ENCODE measurements at places on chromosomes 12 and 14. TPM values are rescaled to one million over a fixed set of nuclear protein-coding genes. Genes with fewer than 3 reads are reported as not detected.
A peak's percentile ranks its signal among the peaks of the same experiment; 100 is the strongest.

DNA sequence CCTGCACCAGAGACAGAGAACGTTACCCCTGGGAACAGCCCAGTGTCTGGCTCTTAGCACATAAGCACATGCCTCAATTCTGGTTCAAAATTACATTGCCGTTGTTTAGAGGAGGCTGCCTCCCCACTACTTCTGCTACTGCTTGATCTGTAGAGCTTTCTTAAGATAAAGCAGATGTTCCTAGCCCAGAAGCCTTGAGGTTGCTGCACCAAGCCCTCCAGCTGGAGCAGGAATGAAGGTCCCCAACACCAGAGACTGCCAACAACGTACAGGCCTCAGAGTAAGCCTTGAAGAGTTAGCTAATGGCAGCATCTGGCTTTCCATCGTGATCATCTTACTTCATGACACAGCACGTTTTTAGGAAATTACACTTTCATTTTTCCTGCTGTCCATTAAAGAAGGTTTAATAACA, 34.7 kb upstream of the AMIGO2 start:
- DNase-seq, result no peak

GRCh38 chr12:3671330-3672112, 81.4 kb downstream of the CRACR2A start:
- DNase-seq, result no peak

- DNase-seq, result no peak
Observed at GRCh38 chr12:77686760-77687159, 143.9 kb upstream of the NAV3 start.

DNA sequence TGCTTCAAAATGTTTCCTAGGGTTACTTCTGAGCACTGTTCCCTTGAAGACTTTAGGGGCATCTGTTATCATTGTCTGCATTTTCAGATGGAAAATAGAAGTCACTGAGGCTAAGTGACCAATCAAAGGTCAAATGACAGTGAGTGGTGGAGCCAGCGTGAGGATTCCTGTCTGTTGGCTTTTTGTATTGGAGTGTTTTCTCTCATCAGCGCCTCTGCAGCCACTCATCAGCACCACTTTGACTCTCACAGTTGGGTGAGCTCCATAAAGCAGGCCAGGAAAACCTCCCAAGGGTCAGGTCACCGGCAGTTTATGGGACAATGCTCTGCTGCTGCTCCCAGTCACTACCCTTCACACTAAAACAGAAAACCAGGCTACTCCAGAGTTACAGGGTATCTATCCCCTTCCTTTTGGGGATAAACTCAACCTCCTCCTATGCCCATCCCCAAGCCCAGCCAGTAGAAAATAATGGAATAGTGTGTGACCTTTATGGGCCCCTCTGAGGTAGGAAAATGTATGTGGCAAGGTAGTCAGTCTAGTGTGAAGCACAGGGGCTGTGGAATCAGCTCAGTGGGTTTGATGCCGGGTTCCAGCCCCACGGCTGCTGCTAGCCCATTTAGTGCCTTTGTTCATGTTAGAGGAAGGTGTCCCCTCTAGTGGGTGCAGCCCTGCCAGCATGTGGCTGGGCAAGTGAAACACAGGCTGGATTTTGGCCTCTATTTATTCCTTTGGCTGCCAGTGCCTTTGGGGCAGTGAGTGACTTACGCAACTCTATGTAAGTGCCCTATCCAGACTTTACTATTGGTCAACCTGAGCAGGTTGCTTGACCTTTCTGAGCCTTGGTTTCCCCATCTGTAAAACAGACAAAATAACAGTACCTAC, 133.8 kb upstream of the CPM start:
- DNase-seq, result peak; percentile 81

The KRT85 gene
- total RNA-seq, result not detected

The NCAPD2 gene
- total RNA-seq, result 138 TPM

The ZNF385A gene
- total RNA-seq, result 3.0 TPM

- DNase-seq, result no peak
Observed at GRCh38 chr12:43277651-43278540, 274.1 kb downstream of the ADAMTS20 start.

DNA sequence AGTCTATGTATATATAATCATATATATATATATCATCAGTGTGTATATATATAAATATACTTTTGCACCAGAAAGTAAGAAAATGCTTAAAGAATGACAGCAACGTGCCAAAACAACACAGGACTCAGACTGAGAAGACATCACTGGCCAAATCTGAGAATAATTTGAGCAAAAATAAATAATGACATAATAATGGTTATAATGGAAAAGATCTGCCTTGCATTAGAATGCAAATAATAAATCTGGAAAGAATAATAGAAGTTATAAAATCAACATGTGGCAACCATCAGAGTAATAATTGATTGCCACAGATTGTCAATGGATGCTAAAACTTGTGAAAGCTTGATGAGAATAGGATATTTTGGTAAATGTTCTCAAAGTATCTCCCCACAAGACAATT, 61.5 kb upstream of the PLEKHG7 start:
- DNase-seq, result no peak

- no peak for DNase-seq
Observed at GRCh38 chr14:76829013-76829365, 2.8 kb downstream of the LRRC74A start.

The PRPF39 gene
- total RNA-seq, result 40.1 TPM

The PTPN21 gene
- total RNA-seq, result 22.1 TPM

DNA sequence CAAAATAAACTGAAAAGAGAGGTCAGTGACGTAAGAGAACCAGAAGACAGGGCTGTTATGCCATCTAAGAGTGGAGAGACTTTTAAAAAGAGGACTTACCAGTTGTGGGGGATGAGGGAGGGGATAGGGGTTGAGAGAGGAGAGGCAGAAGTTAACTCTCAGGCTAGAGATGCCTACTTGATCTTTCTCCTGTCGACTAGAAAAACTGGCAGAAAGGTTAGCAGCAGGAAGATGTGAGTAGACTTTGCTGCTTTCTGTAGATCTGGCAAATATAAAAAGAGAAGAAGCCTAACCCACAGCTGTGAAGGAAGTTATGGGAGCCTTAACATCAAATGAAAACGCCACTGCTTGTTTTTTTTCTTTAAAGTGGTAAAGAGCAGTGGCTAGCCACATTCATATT, 10.7 kb downstream of the CREBL2 start:
- DNase-seq, result no peak

DNA sequence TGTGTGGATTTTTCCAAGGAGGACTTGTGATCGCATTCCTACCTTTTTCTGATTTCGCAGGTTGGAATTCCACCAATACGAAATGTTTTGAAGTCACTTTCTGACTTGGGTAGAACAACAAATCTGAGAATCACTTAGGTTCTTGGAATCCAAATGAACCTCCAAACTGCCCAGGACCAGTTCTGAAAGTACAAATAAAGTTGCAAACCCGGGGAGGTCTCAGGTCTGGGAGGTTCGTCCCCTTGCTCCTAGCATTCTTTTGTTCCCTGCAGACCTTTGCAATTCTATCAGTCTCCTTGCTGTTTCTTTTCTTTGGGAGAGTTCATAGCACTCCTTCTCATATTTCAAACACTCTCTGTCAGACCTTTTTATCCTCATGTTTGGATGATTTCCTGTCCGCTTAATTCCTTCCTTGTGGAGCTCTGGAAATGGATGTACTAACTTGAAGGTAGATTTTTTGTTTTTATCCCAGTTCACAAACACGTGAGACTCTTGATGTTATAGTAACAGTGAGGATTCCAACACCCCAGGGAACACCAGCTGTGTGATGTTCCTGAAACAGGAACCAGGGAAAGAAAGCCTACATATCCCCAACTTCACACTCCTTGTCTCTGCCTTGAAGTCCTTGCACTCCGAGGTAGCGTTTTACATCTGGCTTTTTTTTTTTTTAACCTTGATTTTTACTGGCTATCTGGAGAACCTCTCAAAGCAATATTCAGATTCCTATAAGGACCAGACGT, 70.6 kb downstream of the TMEM132C start:
- DNase-seq, result no peak

DNA sequence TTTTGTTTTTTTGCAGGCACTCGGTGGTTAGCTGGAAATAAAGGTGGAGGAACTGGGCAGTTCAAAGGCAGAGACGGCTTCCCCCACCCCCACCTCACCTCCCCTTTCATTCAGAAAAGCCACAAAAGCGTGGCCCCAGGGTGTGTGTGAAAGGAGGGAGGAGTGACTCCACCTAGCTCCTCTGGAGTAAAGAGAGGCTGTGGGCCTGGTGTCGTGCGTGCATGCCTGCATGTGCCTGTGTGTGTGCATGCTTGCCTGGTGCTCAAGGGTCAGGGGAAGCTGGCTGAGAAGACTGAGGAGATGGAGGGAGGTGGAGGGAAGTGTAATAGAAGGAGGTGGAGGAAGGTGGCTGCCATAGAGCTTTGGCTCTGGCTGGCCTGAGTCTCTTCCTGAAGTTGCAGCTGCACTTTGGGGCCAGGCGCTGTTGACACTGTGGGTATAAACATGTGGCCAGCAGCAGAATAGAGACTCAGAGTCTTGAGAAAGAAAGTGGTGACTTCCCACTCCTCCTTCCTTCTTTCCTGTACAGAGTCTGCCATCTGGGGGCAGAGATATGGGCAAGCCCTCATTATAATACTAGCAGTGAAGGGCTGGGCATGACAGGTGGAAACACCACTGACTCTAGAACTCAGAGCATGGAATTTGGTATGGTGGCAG, 36.9 kb upstream of the SINHCAF start:
- peak; percentile 51 for DNase-seq

DNA sequence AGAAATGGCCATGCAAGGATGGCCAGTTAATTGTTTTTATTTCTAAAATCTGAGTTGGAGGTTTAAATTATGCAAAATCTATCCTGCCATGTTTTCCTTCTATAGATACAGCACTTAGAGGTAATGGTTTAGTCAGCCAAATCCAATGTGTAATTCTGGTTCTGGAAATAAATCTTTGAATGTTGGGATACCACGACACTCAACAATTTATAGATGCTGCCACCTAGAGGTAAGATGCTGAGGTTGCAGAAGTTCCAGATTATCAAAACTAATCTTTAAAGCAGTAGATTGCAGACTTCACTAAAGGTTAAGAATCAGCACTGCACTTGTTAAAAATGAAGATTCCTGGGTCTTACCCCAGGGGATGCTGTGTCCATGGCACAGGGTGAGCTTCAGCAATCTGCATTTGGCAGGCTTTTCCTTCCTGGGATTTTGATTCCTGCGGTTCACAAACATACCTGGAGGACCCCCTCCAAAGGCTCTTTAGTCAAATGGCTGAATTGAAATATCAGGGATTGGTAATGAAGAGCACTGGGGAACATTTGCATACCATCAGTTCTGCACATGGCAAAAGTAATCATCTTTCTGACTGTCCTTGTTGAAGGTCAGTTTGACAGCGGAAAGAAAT, 53.4 kb upstream of the ANO4 start:
- peak; percentile 41 for DNase-seq

- no peak for DNase-seq
Observed at GRCh38 chr12:10409392-10409791, at the start of gene KLRC4. Gene KLRC4, minus strand, starts transcription at chr12:10409757. Its CDS starts 182 bp downstream, at chr12:10409575.

GRCh38 chr12:23576372-23576771, 373.1 kb downstream of the SOX5 start:
- no peak for DNase-seq

The MEG3 gene
- 14.3 TPM for total RNA-seq

DNA sequence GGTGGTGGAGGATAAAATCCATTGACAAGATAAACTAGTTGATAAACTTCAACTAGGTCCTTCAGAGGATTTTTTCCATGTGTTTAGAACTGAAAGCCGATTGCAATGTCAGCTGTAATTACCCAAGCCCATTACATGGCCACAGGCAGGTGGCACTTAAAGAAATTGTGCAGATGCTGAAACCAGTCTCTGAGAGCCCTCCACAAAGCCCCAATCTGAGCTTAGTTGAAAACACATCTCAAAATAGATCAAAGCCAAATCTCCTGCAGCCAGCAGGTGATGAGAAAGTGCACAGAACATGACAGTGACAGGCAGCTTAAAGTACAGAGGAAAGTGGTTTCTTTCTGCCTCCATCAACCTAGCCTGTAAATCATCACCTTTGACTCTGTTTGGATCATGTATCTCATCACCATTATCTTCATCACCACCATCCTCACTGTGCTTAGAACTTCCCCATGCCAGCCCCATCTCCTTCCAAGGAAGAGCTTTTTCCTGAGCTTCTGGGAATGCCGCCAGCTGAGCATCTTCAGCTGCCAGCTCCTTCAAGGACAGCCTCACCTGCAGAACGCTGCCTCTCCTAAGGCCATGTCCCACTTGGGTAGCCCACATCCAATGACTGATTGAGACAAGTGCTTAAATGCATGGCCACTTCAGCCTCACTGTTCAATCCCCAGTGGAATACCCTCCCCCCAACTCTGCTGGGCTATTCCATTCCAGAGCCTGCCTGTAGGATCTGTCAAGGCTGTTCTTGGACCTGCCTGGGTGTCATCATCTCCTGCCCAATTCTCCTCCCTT, 219.5 kb upstream of the TMEM132C start:
- DNase-seq, result no peak

The KLRK1 gene
- not detected for total RNA-seq

GRCh38 chr12:49340971-49341776, 4.2 kb upstream of the C1QL4 start:
- no peak for DNase-seq

DNA sequence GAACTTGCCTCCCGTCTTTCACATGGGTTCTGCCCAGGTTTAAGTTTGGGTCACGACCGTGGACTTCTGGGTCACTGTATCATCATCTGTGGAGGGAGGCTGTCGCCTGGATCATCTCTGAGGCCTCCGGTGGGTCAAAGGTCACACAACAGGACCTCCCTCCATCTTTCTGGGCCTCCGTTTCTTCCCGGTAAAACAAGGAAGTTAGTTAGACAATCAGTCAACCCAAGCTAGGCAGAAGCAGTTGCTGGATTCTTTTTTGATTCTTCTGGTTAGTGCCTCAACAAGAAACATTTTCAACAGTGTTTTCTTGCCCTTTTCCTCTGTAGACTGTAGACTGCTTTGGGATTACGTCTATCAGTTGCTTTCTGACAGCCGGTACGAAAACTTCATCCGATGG, 186.6 kb upstream of the BCL2L14 start:
- no peak for DNase-seq

The DCAF4 gene
- total RNA-seq, result 42.7 TPM

- no peak for DNase-seq
Observed at GRCh38 chr12:26278266-26278665, 82.9 kb downstream of the SSPN start.

DNA sequence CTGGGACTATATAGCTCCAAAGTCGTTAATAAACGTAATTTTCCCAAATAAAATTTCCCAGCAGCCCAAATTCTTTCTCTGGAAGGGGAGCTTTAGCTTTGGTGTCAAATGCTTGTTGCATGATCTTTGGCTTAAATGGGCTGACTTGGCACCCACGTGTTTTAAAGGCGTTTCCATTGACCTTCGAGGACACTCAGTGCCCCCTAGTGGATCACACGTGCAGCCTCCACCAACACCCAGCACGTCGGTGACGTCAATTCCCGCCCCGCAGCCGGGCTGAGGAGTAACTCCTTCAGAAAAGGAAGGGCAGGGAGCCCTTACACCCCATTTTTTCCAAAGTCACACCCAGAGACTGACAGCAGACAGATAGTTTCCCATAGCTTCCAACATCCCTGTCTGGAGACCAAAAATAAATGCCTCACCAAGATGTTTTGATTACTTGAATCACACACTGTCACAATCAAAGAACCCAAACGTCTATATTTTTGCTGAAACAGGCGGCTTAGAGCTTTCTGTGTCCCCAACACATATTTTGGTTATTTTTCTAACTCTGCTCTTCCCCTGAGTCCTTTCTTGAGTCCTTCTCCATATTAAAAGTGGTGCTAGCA, 707.9 kb downstream of the AACS start:
- no peak for DNase-seq
